ENCODE measurements at places on chromosomes 3 and 15.

DNA sequence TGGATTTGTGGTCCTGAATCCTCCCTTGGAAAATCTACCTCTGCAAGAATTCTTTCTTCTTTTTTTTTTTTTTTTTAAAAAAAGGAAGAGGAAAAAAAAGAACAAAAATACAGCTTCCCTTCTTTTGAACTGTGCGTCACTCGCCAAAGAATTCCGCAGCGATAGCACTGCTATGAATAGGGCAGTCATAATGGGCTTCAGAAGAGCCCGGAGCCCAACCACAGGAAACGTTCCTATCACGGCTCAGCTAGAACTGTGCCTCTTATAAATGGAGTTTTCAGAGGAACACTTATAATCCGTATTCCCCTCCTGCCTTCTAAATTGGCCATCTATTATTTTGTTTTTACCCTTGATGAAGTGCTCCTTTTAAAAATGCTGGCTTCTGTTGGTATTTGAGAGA, 227.7 kb downstream of the ADAMTS17 start:
- no peak for DNase-seq

- DNase-seq, result no peak
These were observed 3.6 kb upstream of the LDHAL6B start for GRCh38 chr15:59203008-59203407.

GRCh38 chr15:38876211-38876610, 311.6 kb upstream of the RASGRP1 start:
- no peak for DNase-seq

DNA sequence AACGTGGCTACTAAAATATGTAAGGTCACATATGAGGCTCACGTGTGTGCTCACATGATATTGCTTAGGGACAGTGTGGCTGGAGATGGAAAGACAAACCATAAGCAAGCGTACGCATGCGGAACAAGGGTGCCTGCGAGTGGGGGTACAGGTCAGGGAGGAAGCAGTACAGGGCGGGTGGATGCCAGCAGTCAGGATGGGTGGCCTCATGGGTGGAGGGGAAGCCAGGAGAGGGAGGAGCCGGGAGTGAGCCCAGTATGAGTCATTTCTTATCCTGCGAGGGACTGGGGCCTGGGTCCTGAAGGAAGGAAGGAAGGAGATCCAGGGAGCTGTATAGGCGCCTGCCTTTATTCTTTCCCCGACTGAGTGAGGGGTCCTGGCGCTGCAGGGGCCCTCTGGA, 42.0 kb upstream of the CGNL1 start:
- no peak for DNase-seq

GRCh38 chr3:31423482-31423881, 109.2 kb upstream of the STT3B start:
- DNase-seq, result no peak

GRCh38 chr3:81339040-81339845, 422.2 kb downstream of the GBE1 start:
- no peak for DNase-seq

DNA sequence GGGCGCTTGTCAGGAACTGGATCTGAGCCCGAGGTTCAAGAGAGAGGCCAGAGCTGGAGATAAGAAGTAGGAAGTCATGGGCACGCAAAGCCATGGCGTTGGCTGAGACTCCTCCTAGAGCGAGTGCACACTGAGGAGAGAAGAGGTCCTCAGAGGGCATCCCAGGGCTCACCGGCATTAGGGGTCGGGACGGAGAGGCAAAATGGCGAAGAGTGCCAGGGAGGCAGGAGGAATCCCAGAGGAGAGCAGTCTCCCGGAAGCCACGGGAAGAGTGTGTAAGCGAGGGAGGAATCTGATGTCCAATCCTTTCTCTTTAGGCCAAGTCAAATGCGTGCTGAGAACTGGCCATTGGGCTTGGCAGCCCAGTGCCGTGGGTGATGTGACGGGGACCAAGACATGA, 24.0 kb downstream of the EFCC1 start:
- no peak for DNase-seq

DNA sequence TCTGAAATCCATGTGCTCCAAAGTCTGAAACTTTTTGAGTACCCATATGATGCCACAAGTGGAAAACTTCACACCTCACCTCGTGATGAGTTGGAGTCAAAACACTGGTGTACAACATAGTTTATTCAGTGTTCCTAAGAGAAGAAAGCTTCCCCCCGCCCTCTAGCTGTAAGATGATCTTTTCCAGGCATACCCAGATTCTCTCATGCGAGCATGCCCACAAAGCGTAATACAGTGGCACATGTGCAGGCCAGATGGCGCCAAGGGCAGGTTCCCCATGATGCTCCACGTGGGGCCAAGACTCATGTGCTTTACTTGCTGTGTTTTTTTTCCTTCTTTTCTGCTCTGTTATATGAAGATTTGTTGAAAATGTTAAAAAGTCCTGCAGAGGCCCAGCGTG, 104.9 kb upstream of the LRRFIP2 start:
- DNase-seq, result no peak

GRCh38 chr3:146502887-146503460, 33.6 kb upstream of the PLSCR2 start:
- no peak for DNase-seq

GRCh38 chr15:57684491-57685151, 21.9 kb upstream of the POLR2M start:
- DNase-seq, result no peak

GRCh38 chr3:23747841-23748240, 57.9 kb upstream of the UBE2E1 start:
- no peak for DNase-seq

DNA sequence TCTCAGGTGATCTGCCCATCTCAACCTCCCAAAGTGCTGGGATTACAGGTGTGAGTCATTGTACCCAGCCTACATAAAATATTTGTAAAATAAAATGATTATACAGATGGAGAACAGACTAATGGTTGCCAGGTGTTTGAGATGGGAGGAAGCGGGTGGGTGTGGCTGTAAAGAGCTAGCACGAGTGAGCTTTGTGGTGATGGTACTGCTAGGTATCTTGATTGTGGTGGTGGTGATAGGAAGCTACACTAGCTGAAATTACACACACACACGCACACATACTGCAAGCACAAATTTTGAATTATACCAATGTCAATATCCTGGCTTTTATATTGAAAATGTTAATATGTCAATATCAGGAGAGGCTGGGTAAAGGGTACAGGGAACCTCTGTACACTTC, 5.4 kb downstream of the PGPEP1L start:
- DNase-seq, result no peak

GRCh38 chr3:54960701-54961100, 32.8 kb upstream of the LRTM1 start:
- DNase-seq, result no peak

GRCh38 chr3:141346418-141346817, 21.9 kb upstream of the ZBTB38 start:
- no peak for DNase-seq

GRCh38 chr3:18239674-18240073, 185.5 kb downstream of the SATB1 start:
- DNase-seq, result no peak

DNA sequence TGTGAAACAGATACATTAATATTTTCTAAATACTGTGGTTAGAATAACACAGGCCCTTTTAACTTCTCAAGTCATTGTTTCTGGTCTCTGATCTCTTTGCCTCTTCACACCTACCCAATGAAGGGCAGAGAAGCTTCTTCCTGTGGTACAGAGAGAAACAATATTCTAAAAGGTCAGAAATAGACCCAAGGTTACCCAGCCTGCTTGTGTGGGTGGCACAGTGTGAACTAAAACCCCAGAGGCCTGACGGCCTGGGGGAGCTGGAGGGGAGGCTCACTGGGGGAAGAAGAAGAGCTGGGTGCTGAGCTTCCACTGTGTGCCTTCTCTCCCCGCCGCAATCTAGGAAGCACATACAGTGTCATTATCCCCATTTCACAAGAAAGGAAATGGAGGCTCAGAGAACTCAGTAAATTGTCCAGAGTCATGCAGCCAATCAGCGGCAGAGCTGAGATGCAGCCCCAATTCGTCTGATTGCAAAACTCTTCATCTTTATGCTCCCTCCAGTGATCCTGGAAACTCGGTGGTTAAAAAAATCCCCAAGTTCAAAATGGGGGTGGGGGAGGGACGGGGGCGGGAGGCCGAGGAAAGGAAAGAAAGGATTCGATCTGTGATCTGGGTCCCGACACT, 64.1 kb upstream of the HEG1 start:
- DNase-seq, result no peak

DNA sequence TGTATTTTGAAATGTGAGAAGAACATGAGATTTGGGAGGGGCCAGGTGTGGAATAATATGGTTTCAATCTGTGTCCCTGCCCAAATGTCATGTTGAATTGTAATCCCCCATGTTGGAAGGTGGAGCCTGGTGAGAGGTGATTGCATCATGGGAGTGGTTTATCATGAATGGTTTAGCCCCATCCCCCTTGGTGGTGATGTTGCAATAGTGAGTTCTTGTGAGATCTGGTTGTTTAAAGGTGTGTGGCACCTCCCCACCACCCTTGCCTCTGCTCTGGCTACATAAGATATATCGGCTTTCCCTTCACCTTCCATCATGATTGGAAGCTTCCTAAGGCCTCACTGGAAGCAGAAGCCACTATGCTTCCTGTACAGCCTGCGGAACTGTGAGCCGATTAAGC, 23.9 kb upstream of the TMEM108 start:
- DNase-seq, result no peak

- no peak for DNase-seq
These were observed 41.9 kb upstream of the SLC6A1 start for GRCh38 chr3:10950476-10951294.

GRCh38 chr3:14097616-14098391, 26.9 kb downstream of the CHCHD4 start:
- no peak for DNase-seq

DNA sequence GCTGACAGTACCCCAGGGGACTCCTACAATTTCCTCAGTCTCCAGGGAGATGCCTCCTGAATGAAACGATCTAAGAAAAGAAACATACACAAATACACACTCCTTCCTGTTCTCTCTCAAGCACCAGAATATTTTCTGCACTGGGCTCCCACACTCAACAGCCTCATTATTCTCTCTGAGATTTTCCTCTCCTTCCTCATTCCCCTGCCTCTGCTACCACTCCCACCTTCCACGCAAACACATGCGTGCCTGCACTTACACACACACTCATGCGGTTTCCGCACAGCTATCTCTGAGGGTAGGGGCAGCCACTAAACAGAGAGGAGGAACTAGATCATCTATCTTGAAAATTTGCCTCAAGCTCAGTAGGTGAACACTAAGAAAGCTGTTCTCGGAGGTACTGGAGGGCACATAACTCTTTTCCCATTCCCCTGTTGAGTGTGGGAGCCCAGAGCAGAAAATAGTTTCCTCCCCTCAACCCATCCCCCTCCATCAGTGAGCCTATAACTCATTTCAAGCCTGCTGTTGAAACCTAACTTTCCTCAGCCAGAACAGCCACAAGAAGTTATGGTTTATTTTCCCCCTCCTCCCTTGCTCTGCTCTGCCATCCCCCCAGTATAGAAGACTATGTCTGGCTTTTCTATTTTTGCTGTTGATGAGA, 30.5 kb upstream of the TIPARP start:
- no peak for DNase-seq

DNA sequence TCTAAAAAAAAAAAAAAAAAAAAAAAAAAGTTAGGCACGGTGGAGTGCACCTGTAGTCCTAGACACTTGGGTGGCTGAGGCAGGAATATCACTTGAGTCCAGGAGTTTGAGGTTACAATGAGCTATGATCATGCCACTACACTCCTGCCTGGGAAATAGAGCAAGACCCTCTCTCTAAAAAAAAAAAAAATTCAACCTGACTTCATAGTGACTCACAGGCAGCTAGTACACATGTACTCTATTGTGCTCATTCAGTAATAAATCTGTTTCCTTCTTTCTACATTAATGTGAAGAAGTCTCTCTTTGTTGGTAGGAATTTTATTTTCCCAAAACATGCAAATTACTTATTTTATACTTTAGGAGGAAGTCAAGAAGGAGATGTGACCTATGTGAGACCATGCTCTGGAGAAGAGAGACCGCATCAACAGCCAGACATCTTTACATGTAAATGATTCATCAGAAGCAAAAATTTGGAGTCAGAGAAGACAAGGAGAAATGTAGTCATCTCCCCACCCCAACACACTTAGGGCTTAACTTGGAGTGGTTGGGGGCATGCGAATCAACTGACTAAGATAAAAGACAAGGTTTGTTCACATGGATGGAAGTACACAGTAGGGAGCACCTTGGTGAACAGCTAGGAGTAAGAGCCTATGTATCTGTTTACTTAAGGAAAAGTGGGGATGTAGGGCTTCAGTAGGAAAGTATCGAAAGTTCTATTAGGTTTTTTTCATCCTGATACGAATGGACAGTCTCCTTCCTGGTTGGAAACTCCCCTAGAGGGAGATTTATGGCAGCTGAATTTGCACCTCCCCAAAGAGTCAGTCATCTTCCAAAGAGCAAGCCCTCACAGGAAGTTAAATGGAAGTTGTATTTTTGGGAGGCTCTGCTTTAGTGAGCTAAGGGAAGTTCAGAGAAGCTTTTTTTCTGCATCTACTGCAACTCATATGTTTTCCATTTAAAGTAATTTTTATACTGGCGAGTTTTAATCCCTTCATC, 23.0 kb upstream of the NMD3 start:
- no peak for DNase-seq

DNA sequence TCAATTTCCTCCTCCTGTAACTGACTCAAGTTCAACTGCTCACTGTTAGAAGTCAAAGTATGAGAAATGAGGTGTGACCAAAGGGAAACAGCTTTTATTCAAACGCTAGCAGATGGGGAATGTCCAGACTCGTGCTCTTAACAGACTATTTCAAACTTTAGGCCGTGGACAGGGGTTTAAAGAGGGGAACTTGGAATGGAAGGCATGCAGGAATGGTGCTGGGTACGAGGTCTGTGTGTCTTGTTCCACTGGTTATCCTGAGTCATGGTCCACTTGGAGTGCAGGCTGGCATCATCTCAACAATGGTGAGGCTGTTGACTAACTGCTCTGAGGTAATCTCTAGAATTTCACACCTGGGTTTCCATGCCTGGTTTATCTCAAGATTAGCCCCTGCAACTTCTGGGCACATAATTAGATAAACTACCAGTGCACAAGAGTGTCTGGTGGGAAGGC, 22.9 kb upstream of the DNAAF4 start:
- no peak for DNase-seq

DNA sequence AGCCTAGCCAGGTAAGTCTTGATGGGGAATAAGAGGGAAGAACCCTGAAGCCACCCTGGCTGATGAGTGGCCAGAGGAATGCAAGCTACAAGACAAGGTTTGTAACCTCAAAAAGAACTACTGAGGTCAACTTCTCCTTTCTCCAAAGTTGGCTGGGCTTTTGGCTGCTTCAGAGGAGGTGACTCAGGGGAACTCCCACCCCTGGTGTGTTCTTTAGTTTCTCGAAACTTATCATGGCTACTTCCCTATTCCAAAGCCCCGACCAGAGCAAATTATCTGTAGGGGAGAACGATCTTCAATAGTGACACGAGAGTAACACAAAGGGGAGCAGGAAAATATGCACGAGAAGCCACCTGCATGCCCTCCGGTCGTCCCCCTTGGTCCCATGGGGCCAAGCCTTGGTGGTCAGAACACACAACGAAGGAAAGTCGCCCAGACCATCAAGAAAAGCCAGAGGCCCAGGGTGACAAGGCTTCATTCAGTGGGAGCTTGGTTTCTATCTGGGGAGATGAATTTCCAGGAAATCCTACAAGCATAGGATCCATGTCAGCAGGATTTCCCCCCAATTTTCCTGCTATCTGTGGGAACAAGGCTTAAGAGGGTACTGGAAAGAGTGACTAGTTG, 6.5 kb upstream of the BCL2A1 start:
- no peak for DNase-seq

- no peak for DNase-seq
These were observed 147.2 kb upstream of the TPM1 start for GRCh38 chr15:62895139-62895866.
